Activated gamma-delta T cell treated with anti-CD3 and anti-CD28 coated beads, Interleukin-2, amount 50 U/mL, for 16 hours (primary cell): ENCODE measurements at places on chromosomes 4 and X.

DNA sequence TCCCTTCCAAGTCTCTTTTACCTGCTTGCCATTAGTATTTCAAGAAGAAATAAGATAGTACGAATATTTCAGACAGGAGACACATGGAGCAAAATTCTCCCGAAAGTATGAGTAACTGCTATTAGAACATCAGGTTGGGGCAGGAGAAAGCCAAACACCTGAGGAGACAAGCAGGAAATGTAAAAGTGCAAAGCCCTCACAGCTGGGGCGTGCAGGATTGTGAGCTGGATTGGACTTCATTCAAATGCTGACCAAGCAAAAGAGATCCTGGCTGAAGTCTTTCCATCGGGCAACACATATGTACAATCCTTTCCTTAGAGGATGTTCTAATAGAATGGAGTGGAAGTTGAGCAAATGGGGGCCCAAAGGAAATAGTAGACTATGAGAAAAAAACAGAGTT, 76.8 kb downstream of the DTHD1 start:
- DNase-seq, result no peak

DNA sequence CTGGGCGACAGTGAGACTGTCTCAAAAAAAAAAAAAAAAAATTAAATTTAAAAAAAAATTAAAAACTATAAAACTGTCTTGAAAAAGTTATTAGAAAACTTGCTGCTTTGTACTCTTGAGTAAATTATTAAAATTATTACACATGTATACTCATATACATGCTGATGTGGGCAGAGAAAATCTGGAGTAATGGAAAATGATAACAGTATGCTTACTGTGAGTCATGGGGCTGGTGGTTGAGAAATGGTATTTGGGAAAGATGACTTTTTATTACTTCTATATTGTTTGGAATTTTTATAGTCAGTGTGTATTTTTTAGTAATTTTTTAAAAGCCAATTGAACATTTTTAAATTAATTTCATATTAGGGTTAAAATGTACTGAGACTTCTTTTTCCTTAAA, 7.5 kb downstream of the YY2 start:
- no peak for DNase-seq

DNA sequence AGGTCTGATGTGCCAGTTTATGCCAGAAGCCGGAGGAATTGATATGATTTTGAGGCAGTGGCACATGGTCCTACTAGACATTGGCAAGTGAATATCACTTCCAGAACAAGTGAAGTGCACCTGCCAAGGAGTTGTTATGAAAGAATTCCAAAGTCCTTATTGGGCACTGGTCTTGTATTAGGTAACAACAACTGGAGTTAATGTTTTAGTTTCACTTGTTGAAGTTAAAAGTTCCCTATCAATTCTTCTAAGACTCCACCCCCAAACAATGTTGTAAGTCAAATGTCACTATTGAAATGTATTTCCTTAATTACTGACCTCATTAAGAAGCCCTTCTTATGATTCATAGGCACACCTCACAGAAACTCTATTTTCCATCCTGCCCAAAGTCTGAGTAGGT, 3.1 kb downstream of the TET2 start:
- DNase-seq, result no peak

GRCh38 chr4:187364851-187365250, 630.7 kb upstream of the ZFP42 start:
- no peak for DNase-seq

- no peak for DNase-seq
These were observed 1.6 kb downstream of the SLC35A2 start for GRCh38 chrX:48909703-48910294.

- no peak for DNase-seq
These were observed 366.7 kb upstream of the RPS6KA3 start for GRCh38 chrX:20633451-20633850.

DNA sequence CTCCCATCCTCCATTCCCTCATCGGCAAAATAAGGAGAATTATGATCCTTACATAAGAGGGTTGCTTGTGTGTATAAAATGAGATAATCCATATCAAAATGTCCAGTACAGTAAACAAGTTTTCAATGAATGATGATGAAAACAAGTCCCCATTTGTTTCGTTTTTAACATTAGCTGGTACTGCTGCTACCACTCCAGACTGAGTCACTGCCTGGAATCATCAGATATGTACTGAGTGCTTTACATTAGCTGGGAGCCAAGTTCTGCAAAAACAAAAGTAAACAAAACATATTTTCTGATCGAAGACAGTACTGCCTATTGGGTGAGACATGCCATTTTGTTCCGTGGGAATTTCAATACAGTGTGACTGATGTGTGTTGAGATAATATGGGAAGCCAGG, 123.2 kb upstream of the IGFBP7 start:
- no peak for DNase-seq

- no peak for DNase-seq
These were observed 196.6 kb downstream of the PRDM5 start for GRCh38 chr4:120725639-120726580.

DNA sequence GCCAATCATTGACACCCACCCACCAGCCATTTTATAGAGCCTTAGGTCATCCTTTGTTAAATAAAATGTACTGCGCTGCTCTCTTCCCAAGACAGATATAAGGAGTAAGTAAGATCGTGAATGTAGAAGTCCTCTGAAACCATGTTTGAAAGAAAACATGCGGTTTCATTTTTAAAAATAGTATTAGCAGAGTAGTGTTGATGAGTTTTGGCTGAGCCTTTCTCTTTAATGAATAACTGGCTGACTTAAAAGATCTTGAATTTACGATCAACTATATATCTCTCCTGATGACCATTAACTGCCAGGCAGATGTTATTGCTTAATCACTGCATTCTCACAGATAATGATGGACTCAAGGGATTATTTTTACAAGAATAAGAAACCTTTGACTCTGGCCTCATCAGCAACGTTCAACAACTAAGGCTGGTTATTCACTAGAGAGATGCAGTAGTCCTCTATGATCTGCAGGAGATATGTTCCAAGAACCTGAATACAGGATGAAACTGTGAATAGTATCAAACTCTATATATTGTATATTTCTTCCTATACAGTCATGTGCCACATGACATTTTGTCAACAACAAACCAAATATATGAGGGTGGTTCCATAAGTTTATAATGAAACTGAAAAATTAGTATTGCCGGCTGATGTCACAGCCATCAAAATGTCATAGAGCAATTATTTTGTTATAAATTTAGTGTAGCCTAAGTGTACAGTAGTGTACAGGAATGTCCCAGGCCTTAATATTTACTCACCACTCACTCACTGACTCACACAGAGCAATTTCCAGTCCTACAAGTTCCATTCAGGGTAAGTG, 80.8 kb downstream of the FAM13A start:
- DNase-seq, result no peak
